ENCODE measurements at places on chromosomes 16 and 17.

DNA sequence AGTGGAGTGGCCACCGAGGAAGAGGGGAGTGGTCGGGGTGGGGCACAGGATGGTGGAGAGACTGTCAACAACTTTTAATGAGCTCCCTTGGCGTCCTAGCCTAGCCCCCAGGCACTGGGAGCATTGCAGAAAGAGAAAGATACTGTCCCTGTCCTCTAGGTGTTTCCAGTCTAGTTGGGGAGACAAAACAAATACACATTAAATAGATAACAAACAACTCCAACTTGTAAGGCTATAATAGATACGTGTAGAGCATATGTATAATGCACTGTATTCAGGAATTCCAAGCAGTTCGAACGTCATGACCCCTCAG is 435 bp upstream of the UBE2O start:
- no peak for DNase-seq

DNA sequence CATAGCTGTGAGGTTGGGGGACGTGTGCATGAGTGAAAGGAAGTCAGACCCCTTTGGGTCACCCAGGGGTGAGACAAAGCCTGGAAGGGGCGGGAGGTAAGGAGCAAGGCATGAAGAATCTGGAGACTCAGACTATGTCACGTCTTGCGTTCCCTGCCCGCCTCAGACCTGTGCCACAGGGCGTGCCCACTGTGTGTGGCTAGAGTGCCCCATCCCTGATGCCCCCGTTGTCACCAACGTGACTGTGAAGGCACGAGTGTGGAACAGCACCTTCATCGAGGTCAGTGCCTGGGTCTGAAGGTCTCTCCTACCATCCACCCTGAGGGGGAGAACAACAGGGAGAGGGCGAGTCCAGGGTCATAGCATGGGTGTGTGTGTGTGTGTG is 15.1 kb upstream of the PDK2 start:
- DNase-seq, result no peak

DNA sequence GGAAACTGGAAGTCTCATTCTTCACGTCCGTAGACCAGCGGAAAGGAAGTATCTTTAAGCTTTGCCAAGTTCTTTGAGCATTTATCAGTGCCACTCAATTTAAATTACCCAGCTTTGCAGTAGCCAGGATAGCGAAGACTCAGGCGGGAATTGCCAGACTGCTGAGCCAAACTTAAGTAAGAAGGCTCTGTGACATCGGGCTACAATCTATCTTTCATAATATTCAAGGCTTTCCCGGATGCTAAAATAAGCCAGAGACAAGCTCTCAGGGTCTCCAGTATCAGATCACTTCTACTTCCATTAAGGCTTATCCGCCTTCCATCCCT is 436 bp upstream of the BRIP1 start:
- no peak for DNase-seq

GRCh38 chr17:5047446-5047845 is 12.2 kb upstream of the SLC52A1 start:
- DNase-seq, result no peak

GRCh38 chr16:14286368-14287230 is 215.5 kb downstream of the MRTFB start:
- DNase-seq, result peak; percentile 55

DNA sequence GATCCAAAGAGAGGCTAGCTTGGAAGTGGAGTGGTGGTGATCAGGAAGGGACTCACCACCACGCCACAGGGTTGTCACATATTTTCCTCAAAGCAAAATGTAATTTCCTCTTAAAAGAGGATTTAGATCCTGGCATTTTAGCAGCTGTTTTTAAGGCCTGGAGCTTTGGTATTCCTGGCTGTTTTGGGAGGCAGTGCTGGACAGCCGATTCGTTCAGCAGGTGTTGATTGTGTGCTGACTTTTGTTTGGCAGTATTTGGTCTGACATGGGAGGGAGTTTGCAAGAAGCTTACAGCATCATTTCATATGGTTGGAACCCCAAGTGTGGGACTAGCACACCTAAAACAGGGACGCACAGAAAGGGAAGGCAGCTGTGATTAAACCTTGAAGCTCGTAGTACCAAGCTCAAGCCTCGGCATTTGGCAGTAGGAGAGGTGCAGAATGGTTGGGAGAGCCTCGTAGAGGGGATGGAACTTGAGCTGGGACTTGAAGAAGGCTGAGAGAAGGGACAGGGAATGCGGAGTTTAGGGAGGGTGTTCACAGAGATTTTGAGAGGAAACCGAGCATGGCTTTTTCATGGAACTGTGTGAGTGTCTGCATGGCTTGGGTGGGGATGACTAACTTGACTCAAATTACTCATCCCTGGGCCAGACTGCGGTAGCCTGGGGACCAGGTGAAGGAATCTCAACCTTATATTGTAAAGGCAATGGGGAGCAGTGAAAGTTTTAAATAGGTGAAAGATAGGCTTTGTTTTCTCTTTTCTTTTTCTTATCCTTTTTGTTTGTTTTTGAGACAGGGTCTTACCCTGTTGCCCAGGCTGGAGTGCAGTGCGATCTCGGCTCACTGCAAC is 52.3 kb downstream of the RPTOR start:
- DNase-seq, result no peak

DNA sequence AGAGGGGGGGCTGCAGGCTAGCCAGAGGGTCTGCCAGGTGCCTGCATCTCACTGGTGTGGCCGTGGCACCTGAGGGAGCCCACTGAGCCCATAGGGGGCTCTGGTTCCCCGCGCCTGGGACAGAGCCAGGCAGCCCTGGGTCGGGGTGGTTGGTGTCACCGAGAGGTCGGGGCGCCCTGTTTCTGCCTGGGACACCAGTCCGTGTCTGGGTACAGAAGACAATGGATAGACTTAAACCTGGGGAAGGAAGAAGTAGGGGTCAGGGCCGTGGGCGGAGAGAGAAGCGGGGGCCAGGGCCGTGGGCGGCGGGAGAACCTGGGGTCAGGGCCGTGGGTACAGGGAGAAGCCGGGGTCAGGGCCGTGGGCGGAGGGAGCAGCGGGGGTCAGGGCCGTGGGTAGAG is 3.0 kb downstream of the RFNG start:
- no peak for DNase-seq

DNA sequence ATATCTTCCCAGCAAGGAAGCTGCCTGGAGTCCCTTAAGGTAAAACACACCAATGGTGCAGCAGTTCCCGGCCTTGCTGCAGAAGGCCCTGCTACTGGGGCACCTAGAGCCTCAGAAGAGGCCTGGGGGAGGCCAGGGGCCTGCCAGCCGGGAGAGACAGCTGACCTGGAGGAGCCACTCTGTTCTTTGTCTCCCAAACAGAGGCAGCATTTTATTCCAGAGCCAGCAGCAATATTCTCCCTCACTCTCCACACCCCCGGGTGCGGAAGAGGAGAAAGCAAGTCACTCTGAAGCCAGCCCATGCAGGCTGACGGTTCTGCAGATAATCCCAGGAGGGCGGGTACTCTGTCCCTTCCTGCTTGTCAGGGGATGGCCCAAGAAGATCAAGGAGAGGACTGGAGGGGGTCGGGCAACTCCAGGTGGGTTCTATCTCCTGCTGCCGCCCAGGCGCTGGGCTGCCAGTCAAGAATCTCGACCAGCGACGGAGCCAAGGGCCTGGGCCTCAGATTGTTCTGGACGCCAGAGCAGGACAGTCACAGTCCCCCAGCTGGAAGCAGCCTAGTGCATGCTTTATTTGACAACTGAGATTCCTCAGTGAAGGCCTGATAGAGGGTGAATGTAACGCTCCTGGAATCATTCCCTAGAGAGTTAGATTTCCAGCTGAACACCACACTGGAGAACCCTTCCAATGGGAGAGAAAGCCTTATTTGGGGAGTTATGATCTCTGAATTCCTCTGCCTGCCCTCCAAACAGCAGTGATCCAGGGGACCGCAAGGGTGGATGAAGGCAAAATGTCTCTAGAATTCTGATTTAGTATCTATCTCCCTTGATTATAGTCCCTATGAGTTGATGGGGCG is 1.1 kb upstream of the KIFC3 start:
- no peak for DNase-seq

DNA sequence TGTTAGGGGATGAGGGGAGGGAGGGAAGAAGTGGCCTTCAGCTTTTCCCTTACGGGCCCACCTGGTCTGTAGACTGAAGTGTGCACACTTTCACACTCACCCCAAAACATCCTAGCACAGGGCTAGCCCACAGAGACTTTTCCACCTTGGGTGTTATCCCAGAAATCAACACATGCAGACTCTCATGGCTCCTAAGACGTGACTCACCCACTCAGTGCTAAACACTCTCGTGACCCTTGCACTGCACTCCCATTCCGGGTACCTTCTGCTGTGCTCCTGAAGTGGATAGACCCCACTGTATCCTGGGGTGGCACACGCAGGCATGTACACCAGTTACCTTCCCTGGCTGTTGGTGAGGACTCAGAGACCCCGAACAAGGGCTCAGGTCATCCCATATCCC is 23.0 kb upstream of the ABCC3 start:
- no peak for DNase-seq

DNA sequence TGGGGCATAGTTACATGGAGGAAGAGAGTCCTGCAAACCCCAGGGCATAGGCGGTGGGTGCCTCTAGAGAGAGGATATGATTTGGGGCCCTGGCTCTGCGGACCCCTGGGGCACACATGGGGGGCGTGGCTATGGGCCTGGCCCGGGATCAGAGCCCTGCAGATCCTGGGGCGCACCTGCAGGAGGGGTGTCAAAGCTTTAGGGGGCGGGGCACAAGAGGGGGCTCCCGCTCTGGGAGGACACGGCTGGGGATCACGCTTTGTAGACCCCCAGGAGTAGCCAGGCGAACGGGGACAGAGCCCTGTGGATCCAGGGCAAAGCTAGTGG is 497 bp downstream of the BCL7C start:
- DNase-seq, result no peak

GRCh38 chr16:24609740-24610415 is 70.5 kb downstream of the RBBP6 start:
- DNase-seq, result no peak

GRCh38 chr16:77327717-77328116 is 107.1 kb downstream of the ADAMTS18 start:
- DNase-seq, result no peak

- no peak for DNase-seq
Measured at GRCh38 chr17:28282596-28282995, 36.4 kb upstream of the TMEM97 start.

GRCh38 chr17:40157973-40158372 is 17.6 kb downstream of the CASC3 start:
- DNase-seq, result no peak

DNA sequence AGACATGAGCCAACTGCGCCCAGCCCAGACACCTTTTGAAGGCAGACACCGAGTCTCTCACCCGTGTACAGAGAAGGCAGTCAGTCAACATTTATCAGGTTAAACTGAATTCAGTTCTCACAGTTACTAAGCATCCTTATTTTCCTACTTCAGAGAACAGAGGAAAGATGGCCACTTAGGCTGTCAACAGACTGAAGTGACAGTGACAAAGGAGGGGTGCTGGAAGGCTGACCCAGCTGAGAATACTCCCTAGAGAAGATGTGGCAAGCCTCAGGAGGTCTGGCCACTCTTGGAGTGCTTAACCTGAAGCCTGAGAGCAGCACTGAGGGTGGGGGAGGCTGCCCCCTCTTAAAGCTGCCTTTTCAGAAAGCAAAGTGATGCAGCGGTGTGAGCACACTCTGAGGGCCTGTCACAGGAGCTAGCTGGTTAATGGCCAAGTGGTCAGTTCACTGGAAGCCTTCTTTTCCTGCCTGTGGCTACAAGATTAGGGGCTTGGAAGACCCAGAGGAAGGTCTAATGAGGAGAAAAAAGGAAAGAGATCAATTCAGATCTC is 51.0 kb upstream of the SREBF1 start:
- no peak for DNase-seq

DNA sequence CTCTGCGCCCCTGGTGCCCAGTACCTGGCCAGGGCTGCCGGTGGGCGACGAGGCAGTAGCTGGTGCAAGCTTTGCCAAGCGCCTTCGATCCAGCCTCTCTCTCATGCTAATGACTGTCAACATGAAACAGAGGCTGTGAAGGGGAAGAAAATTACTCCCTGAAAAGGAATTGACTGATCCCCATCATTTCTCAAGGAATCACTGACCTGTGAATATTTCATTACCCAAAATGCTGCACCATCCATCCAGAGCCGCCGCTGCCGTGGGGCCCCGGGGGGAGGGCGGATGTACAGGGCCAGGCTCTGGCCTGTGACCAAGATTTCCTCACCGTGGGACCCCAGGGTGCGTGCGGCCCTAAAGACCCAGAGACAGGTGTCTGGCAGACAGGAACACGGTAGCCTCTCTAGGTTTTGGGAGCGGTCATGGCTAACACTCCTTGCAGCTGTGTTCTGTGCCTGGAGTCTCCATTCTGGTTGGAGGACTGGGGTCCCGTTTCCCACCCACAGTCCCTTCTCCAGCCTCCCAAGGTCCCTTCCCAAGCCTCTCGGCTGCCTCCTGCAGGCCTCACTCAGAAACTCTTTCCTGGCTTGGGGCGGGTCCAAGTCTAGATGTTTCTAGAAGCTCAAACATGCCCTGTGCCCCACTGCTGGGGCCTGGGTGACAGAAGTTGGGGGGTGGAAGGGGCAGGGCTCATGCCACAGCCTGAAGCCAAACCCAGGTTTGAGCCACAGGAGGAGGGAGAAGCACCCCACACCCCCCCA is 73.3 kb downstream of the ENGASE start:
- no peak for DNase-seq

GRCh38 chr17:32100971-32101631 is 41.2 kb upstream of the RHOT1 start:
- no peak for DNase-seq

GRCh38 chr17:32882734-32883133 is 5.8 kb upstream of the MYO1D start:
- DNase-seq, result no peak

GRCh38 chr16:65318590-65319257 is 196.9 kb upstream of the CDH11 start:
- no peak for DNase-seq

DNA sequence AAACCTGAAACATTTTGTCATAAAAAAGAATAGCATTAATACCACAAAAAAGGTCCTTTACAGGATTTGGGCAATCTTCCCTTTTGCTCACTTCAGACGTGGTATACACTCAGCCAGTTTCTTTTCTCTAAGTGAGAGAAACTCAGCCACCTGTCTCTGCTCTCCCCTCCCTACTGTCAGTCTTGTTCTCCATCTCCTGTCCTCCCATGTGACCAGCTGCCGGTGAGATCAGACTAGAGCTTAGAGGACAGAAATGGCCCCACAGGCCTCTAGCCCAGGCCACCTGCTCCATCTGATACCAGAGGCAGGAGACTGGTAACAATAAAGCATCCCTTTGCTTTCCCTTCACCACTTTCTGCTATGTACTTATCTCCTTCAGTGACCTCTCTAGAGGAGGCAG is 34.9 kb downstream of the CMC2 start:
- DNase-seq, result no peak

DNA sequence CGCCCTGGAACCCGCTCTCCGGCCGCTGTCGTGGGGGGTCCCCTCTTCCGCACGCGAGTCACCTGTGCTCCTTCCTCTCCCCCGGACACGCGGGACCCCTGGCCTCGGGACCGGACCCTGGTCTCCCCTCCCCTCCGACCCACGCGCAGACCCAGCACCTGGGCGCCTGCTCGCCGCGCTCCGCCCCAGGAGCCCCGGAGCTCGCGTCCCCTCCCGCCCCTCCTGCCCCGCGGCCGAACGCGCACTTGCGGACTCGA is 762 bp downstream of the RAB40B start:
- DNase-seq, result no peak

GRCh38 chr16:69201787-69202186 is 14.8 kb downstream of the SNTB2 start:
- DNase-seq, result no peak

- no peak for DNase-seq
Measured at GRCh38 chr17:11418342-11418741, 177.3 kb downstream of the SHISA6 start.

- no peak for DNase-seq
Measured at GRCh38 chr17:15941781-15942180, 3.1 kb upstream of the ADORA2B start.

- no peak for DNase-seq
Measured at GRCh38 chr17:18070861-18071340, 16.8 kb upstream of the DRG2 start.
